ENCODE measurements at places on chromosomes 7 and 10.

DNA sequence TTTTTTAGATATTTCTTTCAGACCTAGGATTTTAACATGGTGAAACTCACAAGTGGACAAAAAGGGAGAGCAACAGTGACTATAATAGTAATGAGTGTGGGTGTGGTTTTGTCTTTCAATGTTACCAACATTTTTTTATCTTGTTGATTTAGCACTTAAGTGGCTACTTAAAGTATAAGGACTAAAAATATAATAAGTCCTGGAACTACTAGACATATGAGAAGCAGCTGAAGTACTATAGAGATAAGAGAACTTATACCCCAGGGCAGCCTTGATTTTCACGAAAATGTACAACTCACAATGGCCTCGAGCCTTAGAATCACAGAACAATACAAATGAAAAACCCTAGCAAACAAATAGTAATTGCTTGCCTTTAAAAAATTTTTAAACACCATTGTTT, 1151.8 kb downstream of the TYW1 start:
- DNase-seq, result no peak

GRCh38 chr10:131514454-131514853, 202.9 kb upstream of the TCERG1L start:
- DNase-seq, result no peak

DNA sequence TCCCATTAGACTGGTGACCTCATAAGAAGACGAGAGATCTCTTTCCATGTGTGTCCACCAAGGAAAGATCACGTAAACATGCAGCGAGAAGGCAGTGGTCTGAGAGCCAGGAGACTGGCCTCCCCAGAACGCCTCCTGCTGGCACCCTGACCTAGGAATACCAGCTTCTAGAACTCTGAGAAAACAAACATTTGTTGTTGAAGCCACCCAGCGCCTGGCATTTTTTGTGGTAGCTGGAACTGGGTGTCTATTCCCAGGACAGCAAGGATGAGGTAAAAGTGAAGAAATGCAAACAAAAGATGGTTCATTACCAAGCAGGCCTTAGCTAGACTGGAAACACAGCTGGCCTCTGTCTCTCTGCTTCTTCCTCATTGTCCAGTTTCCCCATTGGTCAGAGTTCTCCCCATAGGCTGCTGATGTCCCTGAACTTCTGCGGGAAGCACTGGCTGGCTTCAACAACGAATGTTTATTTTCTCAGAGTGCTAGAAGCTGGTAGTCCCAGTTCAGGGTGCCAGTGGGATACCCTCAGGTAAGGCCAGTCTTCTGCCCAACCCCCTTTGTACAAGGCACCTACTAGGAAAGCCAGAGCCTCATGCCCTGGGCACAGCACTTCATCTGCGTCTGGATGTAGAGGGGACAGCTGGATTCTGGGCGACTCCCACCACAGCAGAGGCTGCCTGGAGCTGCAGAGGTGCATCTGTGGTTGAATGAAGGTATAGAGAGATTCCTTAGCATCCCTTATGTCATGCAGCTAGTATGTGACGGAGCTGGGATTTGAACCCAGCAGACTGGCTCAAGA, 304.9 kb downstream of the TCERG1L start:
- no peak for DNase-seq

- DNase-seq, result no peak
Observed at GRCh38 chr7:84638339-84638697, 443.7 kb upstream of the SEMA3A start.

GRCh38 chr7:38177621-38178003, 433 bp upstream of the STARD3NL start:
- no peak for DNase-seq

Data from CD8-positive, alpha-beta T cell (primary cell).